ENCODE measurements at places on chromosomes 4 and X. TPM values are rescaled to one million over a fixed set of nuclear protein-coding genes. Genes with fewer than 3 reads are reported as not detected.
A peak's percentile ranks its signal among the peaks of the same experiment; 100 is the strongest.

- no peaks in the 10 kb centered on the region for H3K27me3 ChIP-seq
- no peak overlapping the region for H3K4me3 ChIP-seq
- no peak for DNase-seq
- H3K36me3 ChIP-seq = peaks cover 5% of the 10 kb centered on the region
- H3K27ac ChIP-seq = no peak overlapping the region
- no peaks in the 10 kb centered on the region for H3K4me1 ChIP-seq
Observed at GRCh38 chr4:182688081-182688480, 229.1 kb downstream of the DCTD start.

Gene OPRPN
- not detected for total RNA-seq

GRCh38 chr4:108068442-108068841, 78.8 kb downstream of the HADH start:
- H3K27me3 ChIP-seq = peaks cover 2% of the 10 kb centered on the region
- no peak overlapping the region for H3K27ac ChIP-seq
- H3K36me3 ChIP-seq = no peaks in the 10 kb centered on the region
- H3K4me1 ChIP-seq = no peaks in the 10 kb centered on the region
- DNase-seq = no peak
- H3K4me3 ChIP-seq = no peak overlapping the region

Gene MAGEA2
- total RNA-seq = not detected

- H3K4me3 ChIP-seq = no peak overlapping the region
- H3K27ac ChIP-seq = no peak overlapping the region
- no peaks in the 10 kb centered on the region for H3K27me3 ChIP-seq
Observed at GRCh38 chr4:5755161-5755560, 44.2 kb downstream of the EVC start.

GRCh38 chrX:46665232-46666152, 91.9 kb downstream of the CHST7 start:
- no peak overlapping the region for H3K4me3 ChIP-seq
- no peaks in the 10 kb centered on the region for H3K27me3 ChIP-seq
- peaks cover 2% of the 10 kb centered on the region for H3K4me1 ChIP-seq
- no peak overlapping the region for H3K27ac ChIP-seq

Gene FAM50A
- 65.5 TPM for total RNA-seq

GRCh38 chrX:32170481-32170880, 1040.9 kb downstream of the DMD start:
- no peak for DNase-seq
- H3K27me3 ChIP-seq = no peaks in the 10 kb centered on the region
- no peak overlapping the region for H3K4me3 ChIP-seq

GRCh38 chrX:103148075-103148474, 55.1 kb upstream of the NXF3 start:
- no peaks in the 10 kb centered on the region for H3K36me3 ChIP-seq
- no peak overlapping the region for H3K4me3 ChIP-seq
- no peaks in the 10 kb centered on the region for H3K4me1 ChIP-seq
- no peak overlapping the region for H3K27ac ChIP-seq

- H3K27ac ChIP-seq = no peak overlapping the region
- H3K4me3 ChIP-seq = peak overlapping the region; percentile 44
- peaks cover 3% of the 10 kb centered on the region for H3K4me1 ChIP-seq
- no peaks in the 10 kb centered on the region for H3K36me3 ChIP-seq
- H3K27me3 ChIP-seq = peaks cover 35% of the 10 kb centered on the region
- no peak for DNase-seq
Observed at GRCh38 chr4:151408380-151408629, 671 bp upstream of the FHIP1A start.
